ENCODE measurements at places on chromosomes 3 and 15.

DNA sequence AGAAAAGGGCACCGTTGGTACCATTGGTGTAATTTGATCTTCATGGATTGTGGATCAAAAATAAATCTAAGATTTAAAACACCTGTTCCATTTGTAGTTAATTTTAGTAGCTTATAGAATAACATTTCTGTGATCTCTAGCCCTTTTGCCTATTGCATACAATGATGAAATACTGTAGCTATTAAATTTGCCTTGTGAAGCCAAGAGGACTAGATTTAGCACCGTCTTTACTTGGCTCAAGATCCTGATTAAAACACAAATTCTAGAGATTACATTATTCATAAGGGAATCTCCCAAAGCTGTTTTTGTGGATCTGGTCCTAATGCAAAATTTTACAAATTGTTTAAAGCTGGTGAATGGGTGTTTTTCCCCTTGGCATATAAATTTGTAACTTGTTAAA lies 8.2 kb downstream of the TBC1D23 start:
- no peaks in the 10 kb centered on the region for H3K27me3 ChIP-seq
- H3K4me1 ChIP-seq, result no peaks in the 10 kb centered on the region
- no peak overlapping the region for H3K4me3 ChIP-seq
- no peak overlapping the region for H3K27ac ChIP-seq

GRCh38 chr15:69806287-69806915 lies 291.3 kb downstream of the TLE3 start:
- no peak overlapping the region for H3K4me3 ChIP-seq
- no peak for DNase-seq
- peaks cover 12% of the 10 kb centered on the region for H3K4me1 ChIP-seq
- no peak overlapping the region for H3K27ac ChIP-seq
- no peaks in the 10 kb centered on the region for H3K36me3 ChIP-seq

- H3K36me3 ChIP-seq, result no peaks in the 10 kb centered on the region
- DNase-seq, result no peak
- H3K4me3 ChIP-seq, result peak overlapping the region; percentile 50
- peaks cover 11% of the 10 kb centered on the region for H3K4me1 ChIP-seq
These were observed 718 bp downstream of the BNIP2 start for GRCh38 chr15:59688423-59688781.

DNA sequence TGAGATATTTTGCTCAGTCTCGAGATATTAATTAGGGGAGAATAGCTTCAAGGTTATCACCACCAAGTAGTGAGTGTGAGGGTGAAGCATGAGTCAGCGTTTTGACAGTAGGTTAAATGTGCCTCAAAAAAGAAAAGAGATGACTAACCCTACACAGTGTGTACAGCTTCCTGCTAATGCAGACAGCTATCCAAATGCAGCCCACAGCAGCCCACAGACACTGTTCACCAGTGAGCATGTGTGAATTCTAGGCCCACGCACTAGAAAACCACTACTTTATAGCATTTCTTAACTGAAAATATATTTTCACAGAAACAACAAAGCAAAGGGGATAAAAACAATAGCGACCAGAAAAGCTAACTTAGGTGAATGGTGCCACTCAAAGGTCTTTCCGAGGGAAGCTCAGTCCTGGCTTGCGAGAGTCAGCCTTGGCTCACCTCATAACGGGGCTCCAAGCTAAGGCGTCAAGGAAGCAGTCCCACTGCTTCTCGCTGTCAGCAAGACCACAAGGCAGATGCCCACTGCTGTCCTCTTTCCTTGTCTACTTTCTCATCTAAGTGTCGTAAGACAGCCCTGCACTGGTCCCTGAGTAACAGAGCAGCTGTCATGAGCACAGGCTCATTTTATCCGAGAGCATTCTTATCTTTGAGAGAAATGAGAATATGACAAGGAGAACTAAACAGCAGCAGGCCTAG lies 47.6 kb downstream of the TXNRD3 start:
- no peaks in the 10 kb centered on the region for H3K4me1 ChIP-seq
- no peaks in the 10 kb centered on the region for H3K27me3 ChIP-seq
- no peak for DNase-seq
- H3K36me3 ChIP-seq, result no peaks in the 10 kb centered on the region
- no peak overlapping the region for H3K27ac ChIP-seq

Measured in hepatocyte (in vitro differentiated cells).